Upper lobe of right lung (tissue), 1 donor: ENCODE measurements at places on chromosomes 3 and 15. TPM values are rescaled to one million over a fixed set of nuclear protein-coding genes. Genes with fewer than 3 reads are reported as not detected.

The DNASE1L3 gene
- 125 TPM for total RNA-seq

The NCEH1 gene
- total RNA-seq, result 62.1 TPM

The KIF23 gene
- total RNA-seq, result 2.7 TPM

The FSTL1 gene
- total RNA-seq, result 221 TPM

The MYZAP gene
- total RNA-seq, result 30.9 TPM

GRCh38 chr3:124903896-124904834, 17.0 kb upstream of the ITGB5 start:
- no peak for DNase-seq

DNA sequence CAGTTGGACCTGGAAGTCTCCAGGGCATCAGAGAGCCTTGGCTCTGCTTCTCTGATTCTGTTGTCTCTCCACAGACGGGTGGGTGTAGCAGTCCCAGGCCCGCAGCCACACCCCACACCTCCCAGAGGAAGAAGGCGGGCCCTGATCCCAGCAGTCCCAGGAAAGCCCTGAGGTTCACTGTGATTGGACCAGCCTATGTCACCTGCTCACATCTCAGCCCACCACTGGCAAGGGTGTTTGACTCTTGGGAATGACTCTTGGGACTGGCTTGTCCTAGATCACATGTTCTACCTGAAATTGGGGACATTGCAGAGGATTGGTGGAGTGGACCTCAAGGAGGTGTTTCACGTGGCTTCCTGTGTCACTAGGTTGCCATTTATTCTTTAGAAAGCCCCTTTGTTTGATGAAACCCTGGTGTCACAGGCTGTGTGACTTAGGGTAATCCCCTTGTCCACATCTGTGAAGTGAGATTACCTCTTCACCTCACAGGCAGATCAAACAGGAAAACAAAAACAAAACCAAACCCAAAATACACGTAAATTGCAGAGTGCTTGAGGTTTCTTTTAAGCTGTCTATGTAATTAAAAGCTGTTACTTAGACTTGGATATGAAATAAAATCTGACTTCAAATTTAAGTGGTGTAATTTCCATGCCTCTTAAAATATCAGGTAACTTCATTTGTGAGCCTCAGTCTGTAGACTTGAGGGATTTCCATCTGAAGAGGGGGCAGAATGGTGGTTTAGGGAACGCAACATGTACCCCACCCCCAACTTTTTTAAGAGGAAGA, 26.7 kb downstream of the FLNB start:
- DNase-seq, result no peak

- DNase-seq, result no peak
Measured at GRCh38 chr15:38320866-38321265, 68.2 kb downstream of the SPRED1 start.

GRCh38 chr15:63054281-63054683, 11.7 kb downstream of the TPM1 start:
- DNase-seq, result no peak

- no peak for DNase-seq
Measured at GRCh38 chr15:88472225-88472624, 4.7 kb downstream of the MRPS11 start.

DNA sequence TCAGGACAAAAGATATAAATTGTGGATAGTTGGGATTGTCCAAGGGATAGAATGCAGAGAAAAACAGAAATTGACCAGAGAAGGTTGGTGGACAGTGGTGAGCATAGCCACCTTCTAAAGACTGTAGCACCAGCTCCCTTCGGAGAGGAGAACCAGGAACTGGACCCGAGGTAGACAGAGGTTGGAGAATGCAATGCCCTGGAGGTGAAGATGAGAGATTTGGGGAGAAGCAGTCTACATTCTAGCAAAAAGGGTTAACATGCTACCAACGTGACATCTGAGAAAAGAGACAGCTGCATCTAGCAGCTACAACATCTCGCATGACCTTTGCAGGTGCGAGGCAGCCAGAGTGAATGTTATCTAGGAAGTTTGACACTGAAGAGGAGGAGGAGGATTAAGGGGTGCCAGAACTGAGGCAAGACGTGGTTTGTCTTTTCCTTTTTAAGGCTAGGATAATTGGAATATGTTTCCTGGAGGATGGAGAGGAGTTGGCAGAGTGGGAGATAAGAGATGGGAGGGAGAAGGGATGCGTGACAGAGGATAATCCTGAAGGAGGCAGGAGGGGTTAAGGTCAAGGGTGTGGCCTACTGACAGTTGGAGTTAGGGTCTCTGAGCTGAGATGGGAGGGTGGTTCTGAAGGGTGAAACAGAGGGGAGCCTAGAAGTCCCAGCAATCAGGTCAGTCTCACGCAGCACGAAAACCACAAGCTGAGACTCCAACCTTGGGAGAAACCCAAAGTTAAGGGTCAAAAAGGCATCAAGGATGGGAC, 103.7 kb upstream of the NR2E3 start:
- no peak for DNase-seq

DNA sequence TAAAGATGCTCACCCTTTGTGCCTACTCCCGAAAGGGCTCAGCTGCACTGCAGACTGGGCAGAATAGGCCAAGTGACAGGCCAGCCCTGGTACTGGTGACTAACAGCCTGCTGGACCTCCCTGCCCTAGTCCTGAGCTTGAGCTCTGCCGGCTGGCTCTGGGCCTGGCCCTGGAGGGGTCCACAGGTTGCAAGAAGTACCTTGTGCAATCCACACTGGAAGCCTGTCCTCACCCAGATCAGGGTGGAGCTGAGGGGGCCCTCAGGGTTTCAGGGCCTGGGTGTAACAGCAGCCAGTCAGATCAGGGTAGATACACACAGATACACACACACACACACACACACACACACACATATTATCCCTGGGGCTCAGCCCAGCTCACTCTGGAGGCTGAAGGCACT, 27.3 kb upstream of the PLA2G4D start:
- peak; percentile 87 for DNase-seq

GRCh38 chr3:14625443-14625842, 26.1 kb upstream of the CCDC174 start:
- DNase-seq, result no peak

DNA sequence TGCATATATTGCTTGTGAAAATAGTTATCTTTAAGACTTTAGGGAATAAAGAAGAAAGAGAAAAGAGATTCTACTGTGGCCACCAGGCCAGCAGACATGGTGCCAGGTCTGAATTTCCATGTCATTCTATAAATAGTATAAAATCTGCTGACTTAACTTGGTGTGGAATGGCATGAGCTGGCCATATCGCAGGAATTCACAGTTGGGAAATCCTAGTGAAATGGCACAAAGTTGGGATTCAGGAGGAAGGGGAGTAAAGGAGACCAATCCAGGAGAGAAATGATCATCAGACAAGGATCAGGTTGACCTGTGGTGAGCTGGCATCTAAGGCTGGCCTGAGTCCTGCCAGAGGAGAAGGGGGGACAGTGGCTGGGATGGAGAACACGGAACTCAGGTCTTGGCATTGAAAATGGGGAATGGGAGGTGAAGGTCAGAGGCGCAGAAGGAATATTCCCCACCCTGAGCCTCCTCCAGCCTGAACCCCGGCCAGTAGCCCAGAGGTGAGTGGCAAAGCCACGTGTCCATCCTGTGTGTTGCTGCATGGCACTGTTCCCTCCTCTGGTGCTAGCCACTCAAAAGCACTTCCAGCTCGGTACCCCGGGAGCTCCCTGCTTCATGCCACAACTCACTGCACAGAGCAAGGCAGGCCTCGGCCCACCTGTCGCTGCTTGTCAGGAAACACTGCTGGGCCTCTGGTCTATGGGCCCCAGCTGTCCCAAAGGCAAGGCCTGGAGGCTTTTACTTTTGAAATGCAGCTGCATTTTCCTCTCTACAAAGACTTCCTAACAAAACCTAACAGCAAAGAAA, 51.4 kb downstream of the SSUH2 start:
- no peak for DNase-seq

DNA sequence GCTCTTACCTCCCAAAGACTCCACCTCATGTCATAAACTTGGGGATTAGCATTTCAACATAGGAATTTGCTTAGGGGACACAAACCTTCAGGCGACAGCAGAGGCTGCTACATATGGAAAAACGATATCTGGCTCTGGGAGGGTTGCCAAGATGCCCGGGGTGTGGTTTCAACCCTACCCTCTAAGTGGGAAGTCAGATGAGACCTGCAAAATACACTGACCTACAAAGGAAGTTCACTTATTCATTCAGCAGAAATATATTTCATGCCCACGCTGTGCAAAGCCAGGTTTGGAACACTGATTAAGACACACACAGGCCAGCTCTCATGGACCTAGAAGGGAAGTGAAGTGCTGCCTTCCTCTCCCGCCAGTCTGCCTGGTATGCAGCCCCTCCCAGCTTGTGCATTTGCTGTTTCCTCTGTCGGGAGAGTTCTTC, 239.3 kb downstream of the FEZF2 start:
- DNase-seq, result no peak

GRCh38 chr15:56988219-56988618, 69.8 kb downstream of the TCF12 start:
- no peak for DNase-seq

GRCh38 chr15:56917652-56918045, 795 bp upstream of the TCF12 start:
- DNase-seq, result no peak

- DNase-seq, result no peak
Measured at GRCh38 chr3:129673897-129674797, 67.7 kb upstream of the PLXND1 start.

- DNase-seq, result no peak
Measured at GRCh38 chr3:170049146-170050000, 11.6 kb downstream of the GPR160 start.

GRCh38 chr3:172034786-172035685, 4.3 kb upstream of the FNDC3B start:
- no peak for DNase-seq
